BJ (cell line): ENCODE measurements at places on chromosomes 12 and 14.

- DNase-seq, result no peak
Observed at GRCh38 chr14:32627545-32628298, 298.6 kb downstream of the AKAP6 start.

- DNase-seq, result no peak
Observed at GRCh38 chr12:52486166-52487105, 6.6 kb downstream of the KRT6A start.

DNA sequence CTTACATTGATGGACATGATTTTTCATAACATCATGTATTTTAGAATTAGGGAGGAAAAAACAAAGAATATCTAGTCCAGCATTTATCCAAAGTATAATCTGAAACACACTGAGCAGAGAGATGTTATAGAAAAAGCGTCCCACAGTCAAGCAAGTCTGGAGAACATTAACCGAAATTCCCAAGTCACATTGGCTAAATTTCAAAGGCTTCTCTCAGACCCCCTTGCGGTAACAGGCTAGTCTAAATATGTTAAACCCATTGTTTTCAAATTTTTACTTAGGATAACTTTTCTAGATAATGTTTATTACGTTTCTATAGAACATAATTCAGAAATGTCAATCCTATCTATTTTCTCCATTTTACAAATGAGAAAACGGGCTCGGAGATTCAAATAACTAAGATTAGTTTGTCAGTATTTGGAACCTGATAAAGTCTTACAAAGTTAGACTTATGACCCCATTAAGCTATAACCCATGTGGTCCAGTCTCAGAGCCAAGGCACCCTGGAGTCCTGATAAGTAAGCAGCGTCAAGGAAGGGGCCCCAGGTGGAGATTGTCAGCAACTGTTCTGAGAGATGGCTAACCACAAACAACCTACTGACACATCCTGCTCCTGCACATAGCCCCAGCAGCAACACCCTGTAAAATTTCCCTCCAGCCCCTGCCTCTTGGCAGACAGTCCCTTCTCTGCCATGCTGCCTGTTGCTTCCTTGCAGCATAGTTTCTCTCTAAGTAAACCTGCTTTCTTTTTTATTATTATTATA is 220.6 kb upstream of the TMEM260 start:
- DNase-seq, result no peak

DNA sequence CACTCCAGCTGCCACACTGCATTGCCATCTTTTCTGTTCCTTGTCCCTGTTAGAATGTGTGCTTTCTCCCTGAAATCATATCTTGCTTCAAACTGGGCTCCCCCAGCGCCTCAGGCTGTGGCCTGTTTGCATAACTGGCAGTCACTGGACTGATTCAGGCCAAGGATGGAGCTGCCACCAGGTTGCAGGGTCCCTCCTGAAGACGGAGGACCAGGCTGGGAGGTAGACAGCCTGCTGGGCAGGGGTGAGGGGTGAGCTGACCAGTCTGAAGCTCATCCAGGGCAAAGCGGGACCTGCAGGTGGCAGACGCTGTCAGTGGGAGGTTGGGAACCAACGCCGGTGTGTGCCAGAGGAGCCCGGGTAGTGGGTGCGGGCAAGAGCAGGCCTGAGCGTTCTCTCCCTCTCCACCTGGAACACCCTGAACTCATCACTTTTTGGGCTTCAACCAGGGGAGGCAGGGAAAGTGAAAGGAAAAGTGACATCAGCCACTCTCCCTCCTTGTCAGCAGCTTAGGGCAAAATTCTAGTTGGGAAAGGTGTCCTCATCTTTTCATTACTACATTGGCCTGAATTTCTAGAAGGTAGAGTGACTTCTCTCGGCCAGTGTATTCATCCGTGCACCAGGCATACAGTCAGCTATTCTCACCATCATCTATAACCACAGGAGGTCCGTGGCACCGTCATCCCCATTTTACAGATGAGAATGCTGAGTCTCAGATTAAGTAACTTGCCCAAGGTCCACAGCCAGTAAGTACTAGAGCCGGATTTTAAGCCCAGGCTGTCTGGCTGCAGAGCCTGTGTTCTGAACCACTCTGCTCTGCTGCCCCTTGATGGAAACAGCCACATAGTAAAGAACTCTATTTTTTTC is 219.1 kb downstream of the SLC41A2 start:
- DNase-seq, result no peak

- no peak for DNase-seq
Observed at GRCh38 chr12:125267114-125267513, 201.9 kb downstream of the AACS start.
